Activated CD4-positive, alpha-beta T cell treated with anti-CD3 and anti-CD28 coated beads for 1 hour (primary cell): ENCODE measurements at places on chromosomes 3 and 15.

- DNase-seq, result no peak
Observed at GRCh38 chr15:101528108-101528916, 38.8 kb upstream of the PCSK6 start.

DNA sequence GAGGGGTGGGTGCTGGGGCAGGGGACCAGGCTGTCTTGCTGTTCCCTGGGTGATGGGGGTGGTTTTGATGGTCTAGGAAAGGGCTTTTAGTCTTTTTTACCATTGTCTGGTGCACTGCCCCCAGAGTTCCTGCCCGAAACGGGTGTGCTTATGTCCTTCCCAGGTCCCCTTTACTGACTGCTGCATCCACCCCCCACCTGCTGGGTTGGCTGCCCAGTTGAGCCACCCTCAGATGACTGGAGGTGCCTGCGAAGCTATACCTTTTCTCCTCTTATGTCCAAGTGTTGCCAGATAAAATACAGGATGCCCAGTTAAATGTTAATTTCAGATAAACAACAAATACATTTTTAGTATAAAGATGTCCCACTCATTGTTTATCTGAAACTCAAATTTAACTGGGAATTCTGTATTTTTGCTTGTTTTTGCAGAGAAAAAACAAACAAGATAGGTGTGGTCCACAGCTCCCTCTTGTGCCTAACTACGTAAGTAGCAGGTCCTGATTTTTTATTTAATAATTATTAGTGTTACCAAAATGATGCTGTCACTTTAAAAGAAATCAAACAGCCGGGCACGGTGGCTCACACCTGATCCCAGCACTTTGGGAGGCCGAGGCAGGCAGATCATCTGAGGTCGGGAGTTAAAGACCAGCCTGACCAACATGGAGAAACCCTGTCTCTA, 6.1 kb upstream of the RPP14 start:
- no peak for DNase-seq

DNA sequence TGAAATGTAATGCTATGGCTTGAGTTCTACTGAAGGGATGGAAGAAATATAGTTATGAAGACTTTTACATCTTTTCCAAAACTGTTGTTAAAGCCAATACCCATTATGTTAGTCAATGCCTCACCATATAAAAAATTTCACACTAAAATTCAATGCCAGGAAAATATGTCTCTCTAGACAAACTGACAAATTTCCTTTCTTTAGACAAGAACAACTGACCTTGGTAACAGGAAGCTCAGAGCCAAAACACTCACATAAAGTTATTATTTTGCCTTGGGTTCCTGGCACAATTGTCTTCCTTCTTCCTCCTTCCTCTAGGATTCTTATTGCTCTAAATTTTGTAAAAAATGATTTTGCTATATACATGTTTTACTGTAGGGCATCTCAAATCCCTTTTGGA, 26.7 kb downstream of the INTS14 start:
- no peak for DNase-seq

DNA sequence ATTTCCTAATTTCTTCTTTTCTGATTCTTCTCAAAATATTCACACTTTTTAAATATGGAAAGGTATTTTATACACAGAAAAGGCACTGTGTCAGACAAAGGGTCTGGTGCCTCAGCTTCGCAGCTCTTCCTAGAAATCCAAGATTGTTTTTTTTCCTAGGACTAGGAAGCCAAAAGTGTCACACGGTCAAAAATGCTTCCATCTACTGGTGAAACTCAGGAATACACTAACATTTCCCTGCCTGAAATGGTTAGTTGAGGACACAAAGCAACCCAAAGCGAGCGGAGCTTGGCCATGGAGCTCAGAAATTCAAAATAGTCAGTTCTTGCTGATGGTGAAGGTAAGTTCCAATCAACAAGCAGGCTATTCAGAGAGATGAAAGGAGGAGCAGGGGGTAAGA, 426.5 kb upstream of the RASGRP1 start:
- no peak for DNase-seq

DNA sequence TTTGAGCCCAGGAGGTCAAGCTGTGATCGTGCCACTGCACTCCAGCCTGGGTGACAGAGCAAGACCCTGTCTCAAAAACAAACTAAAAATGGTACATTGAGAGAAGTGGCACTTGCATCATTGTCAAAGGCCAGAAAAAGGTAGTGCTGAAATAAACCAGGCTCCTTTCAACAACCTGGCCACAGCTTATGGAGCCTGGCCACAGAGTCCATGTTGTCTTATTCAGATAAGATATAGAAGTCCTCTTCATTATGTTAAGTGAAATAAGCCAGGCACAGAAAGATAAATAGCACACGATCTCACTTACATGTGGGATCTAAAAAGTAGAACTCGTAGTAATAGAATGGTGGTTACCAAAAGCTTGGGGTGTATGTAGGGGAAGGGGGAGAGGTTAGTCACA, 34.8 kb downstream of the EMC4 start:
- DNase-seq, result no peak

- no peak for DNase-seq
Observed at GRCh38 chr3:48607519-48607918, 1.9 kb downstream of the UQCRC1 start.

GRCh38 chr3:178947738-178948137, 123.9 kb downstream of the ZMAT3 start:
- DNase-seq, result no peak

DNA sequence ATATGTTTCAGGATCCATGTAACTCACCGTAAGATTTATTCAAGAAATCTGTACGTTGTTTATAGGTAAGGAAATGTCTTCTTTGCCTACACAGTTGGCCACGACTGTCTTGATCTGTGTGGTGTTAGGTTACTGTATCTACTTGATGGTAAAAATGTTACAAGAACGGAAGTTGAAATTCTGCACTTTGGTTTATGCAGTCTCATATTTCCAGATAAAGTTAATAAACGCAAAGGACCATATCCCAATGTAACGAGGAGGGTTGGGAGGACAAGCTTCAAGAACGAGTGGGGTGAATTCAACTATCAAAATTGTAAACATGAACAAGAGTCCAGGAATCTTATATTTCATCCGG, 1.0 kb downstream of the USF3 start:
- no peak for DNase-seq

DNA sequence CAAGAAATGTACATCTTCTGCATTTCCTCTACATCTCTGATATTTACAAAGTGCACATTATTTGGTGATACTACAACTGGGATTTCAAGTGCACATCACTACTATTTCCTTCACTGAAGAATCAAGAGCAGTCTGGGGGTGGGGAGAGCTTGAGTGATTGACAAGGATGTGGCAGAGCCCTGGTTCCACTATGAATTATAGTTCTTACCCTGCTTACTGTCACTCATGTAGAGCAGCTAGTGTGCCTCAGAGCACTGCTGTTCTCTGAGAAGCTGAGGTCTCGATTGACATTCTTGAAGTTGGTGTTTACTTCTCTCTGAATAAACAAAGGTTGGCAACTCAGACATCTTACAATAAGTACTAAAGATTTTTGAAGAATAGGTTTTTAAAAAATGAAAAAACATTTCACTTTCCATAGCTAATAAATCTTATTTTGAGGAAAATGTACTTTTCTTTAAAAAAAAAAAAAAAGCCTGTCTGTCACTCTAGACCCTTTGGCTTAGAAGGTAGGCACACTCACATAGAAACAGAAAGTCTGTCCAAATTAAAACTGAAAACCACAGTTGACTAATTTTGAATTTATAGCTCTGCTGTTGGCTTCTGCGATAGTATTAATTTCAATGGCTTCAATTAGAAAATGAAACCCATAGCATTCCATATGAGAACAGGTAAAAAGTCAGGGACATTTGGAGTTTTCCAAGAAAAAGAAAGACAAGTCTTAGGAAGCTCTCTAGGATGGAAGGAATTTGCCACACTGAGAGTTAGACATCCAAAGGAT, 5.6 kb downstream of the GREM1 start:
- DNase-seq, result no peak

DNA sequence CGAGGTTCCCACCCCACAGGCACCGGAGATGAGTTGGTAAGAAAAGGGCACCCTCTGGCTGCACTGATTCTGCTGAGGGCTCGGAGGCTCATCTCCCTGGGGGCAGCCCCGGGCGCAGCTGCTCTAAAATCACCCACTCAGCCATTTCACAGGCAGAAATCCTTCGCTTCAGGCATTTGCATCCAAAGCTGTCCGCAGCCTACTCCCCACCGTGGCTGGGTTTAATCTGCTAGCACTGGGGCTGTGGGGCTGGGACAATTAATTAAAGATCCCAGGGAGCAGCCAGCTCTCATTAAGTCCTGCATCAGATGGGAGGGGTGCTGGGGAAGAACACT, 104.3 kb upstream of the PRR20G start:
- no peak for DNase-seq

DNA sequence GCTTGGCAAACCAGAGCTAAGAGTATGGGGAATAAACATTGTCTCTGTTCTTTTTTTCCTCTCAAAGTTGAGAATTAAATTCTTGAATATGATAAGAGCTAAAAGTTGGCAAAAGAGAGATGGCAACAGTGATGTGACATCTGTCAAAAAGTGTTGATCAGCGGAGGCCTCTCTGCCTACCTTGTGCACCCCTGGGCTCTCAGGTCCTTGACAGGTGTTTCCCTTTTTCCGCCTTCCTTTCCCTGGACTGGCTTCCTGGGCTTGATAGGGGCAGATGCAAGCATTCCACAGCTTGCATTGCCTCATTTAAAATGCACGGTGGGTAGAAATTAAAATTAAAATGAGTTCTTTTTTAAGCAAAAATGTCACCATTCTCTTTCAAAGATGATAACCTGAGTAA, 84.2 kb downstream of the NSUN3 start:
- no peak for DNase-seq

DNA sequence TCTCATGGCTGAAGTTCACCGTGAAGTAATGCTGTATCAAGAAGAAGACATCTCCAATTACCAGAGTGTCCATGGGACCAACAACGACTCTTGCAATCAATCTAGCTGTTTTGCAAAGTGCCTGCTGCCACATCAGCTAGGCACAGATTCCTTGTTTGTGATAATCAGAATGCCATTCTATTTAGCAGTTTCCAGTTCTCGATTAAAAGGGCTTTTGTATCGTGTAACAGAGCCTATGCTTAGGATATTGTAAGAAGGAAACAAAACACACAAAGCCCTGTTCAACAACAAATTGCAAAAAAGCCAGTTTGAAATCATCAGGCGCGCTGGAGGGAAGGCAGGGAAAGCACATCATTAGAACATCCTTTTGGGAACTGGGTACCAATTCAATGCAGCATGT, 26.1 kb downstream of the RASGRF1 start:
- no peak for DNase-seq

- DNase-seq, result no peak
Observed at GRCh38 chr3:196166741-196167140, 44.5 kb downstream of the ZDHHC19 start.

DNA sequence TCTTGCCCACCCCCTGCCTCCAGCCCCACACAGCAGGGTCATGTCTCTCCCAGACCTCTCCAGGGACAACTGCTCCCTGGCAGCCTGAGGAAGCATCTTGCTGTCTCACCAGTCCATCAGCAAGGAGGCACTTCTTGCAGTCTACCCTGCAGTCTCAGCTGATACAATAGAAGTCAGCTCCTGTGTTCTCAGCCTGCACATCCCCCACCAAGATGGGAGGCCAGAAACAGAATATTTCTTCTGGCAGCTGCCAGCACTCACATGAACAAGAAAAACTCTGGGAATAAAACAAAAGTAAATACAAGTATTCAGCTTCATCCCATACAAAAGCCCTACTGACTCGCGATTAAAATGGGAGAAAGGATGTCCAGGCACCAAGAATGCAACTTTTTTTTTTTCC, 457.4 kb upstream of the PROK2 start:
- no peak for DNase-seq

DNA sequence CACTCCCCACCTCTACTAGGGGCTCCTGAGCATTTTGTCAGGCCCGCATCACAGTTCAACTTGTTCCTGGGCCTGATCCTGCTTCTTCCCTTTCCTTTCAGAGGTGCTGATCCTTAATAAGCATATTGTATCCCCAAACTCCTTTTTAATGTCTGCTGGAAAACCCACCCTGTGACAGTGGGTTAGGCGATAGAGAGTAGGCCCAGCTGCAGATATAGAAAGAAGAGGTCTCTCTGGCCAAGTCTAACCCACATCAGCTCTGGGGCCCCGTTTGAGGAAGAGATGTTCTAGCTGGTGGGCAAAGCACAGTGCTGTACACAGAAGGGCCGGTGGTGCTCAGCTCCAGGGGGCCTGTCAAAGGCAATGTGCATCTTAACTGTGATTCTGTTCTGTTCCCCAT, 34.3 kb upstream of the ST6GAL1 start:
- no peak for DNase-seq

DNA sequence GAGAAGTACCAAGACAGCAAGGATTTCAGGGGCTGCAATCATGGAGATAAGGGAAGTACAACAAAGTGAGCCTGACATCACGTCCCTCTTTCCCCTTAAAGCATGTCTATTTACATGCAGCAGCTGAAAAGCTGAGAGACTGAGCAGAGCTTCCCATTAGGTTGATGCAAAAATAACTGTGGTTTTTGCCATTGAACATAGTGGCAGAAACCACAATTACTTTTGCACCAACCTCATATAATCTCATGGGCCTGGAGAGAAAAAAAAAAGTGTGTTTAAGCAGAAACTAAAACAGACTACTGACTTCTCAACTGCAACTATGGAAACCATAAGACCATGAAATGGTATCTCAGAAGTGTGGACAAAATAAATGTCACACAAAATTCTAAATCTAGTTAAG, 48.3 kb downstream of the CCDC12 start:
- DNase-seq, result no peak

DNA sequence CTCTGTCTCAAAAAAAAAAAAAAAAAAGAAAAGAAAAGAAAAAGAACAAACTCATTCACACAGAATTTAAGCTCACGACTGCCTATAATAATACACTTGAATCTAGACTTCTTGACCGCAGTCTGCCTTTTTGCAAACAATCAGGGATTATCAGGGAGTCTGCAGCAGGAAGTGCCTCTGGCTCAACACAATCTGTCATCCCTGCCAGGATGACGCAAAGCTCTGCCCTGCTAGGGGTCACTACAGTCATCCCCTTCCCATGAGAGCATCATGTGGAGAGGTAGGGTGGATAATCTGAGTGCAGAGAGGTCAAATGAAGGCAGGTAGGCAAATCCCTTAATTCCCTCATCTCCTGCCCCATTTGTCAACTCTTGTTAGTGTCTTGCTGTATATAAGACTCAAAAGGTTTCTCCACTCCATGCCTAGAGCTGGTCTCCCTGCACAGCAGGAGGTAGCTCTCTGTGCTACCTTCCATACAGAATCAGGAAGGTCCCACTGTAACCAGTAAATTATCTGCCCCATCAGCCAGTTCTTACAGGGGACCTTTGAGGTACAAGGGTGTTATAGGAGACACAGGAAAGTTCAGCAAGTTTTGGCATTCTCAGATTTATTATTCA, 4.2 kb downstream of the UBAP1L start:
- DNase-seq, result no peak

DNA sequence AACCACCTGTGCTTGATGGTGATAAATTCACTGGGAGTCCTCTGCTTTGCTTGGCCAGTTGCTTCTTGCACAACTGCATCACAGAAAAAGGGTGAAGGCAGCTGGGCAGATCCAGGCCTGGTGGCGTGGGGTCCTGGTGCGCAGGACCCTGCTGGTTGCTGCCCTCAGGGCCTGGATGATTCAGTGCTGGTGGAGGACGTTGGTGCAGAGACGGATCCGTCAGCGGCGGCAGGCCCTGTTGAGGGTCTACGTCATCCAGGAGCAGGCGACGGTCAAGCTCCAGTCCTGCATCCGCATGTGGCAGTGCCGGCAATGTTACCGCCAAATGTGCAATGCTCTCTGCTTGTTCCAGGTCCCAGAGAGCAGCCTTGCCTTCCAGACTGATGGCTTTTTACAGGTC, 31.1 kb upstream of the IQCF2 start:
- no peak for DNase-seq
